AG10803 (cell line): ENCODE measurements at places on chromosomes 13 and 19.

- no peak for DNase-seq
Measured at GRCh38 chr19:1460033-1460995, 10.4 kb downstream of the APC2 start.

DNA sequence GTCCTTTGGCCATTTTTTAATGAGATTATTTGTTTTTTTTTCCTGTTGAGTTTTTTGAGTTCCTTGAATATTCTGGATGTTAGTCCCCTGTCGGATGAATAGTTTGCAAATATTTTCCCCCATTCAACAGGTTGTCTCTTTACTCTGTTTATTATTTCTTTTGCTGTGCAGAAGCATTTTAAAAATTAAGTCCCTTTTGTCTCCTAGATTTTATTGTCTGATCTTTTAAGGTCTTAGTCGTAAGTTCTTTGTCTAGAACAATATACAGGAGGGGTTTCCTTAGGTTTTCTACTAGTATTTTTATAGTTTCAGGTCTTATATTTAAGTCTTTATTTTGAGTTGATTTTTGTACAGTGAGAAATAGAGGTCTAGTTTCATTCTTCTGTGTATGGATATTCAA lies 284.4 kb downstream of the GPC6 start:
- DNase-seq, result no peak

GRCh38 chr13:55815458-55816033 lies 1325.2 kb upstream of the PRR20A start:
- no peak for DNase-seq

DNA sequence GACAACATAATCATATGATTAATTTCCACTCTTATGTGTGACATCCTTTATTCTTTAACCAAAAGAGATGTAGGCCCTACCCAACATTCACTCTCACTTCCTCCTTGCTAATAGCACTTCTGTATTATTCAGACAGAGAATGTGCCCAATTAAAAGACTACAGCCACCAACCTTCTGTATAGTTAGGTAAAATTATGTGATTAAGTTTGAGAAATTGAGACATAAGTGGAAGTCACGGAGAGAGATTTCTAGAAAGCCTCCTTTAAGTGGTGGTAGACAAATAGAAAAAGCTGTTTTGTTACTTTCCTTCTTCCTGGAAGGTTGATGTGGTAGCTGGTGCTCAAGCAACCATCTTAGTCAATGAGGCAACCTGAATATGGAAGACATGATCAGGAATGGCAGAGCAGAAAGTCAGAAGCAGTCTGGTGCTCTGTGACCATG lies 14.8 kb downstream of the EPSTI1 start:
- DNase-seq, result no peak

DNA sequence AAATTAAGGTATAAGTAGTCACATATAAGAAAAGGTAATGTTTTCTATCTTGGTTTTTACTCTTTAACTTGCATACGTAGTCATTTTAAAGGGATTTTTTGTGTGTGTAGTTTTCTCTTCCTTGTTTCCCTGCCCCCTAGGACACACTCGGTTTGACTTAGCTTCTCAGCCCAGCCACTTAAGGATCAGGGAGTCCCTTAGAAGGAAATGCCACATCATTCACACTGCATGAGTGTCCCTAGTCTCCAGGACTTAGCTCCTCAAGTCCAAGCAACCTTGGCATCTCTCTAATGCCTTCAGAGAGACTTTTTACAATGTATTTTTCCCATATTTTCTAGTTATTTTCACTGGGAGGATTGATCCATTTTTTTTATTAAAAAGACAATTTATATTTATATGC lies 1407.7 kb downstream of the EFNB2 start:
- DNase-seq, result no peak

DNA sequence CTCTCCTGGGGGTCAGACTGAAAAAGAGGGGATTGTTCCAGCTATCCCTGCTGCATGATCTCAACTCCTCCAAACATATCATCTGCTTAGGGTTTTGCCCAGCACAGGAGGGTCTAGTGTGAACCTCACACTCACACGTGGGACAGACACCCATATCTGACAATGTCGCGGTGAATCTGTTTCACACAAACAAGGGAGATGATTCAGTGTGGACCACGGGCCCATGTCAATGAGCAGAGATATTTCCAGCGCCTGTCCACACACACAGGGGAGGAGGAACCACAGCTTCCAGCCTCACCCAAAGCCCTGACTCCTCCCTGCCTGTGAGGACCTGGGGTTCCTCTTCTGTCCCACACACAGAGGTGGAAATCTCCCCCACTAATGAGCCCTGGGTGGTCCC lies 29.6 kb upstream of the KIR3DL3 start:
- DNase-seq, result no peak

DNA sequence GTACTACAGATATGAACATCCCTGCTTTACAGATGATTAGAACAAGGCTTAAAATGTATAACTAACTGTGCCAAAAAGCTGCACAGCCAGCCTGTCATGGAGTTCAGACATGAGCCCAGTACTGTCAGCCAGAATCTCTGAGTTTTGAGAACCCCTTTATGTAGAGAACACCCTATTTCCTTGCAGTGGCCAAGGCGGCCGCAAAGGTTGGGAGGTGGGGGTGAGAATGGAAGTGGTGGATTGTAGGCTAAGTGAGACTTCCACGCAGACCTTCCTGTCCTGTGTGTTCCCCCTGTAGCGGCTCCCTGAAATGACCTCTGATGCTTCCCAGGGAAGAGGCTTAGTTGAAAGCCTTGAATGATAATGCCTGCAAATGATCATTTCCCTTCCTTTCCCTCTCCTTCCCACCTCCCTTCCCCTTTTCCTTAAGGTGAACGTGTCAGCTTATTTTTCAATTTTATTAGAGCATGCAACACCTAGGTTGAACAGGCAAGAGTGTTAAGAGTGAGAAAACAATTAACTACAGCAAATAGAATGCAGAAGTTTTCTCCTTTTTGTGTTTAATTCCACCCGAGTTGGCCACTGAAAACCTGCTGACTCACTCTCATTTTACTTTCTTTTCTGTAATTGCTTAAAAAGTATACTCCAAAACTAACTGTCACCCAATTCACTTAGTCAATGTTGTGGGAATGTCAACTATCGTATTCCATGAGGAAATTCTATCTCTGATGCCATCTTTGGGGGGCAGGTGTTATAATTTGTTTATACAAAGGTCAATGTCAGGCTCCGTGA lies 167.0 kb upstream of the EDNRB start:
- DNase-seq, result no peak

DNA sequence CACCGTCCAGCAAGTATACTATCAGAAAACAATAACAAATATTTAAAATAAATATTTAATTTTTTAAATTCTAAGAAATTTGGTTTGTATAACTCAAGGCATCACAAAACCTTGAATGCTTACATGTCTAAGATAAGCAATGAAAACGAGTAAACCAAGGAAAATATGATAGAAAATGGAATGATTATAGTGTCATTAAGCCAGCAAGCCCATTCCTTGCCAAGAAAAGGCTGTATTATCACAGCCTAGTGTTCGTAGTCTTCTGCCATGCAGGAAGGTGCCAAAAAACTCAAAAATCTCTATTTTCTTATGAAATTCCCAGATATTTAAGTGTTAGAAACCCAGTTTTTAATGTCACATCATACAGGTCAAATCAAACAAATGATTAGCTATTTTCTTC lies 136.4 kb downstream of the STOML3 start:
- no peak for DNase-seq

GRCh38 chr19:40471111-40471510 lies 4.3 kb downstream of the SPTBN4 start:
- DNase-seq, result no peak

- no peak for DNase-seq
Measured at GRCh38 chr19:23312515-23312914, 62.3 kb upstream of the ZNF724 start.

DNA sequence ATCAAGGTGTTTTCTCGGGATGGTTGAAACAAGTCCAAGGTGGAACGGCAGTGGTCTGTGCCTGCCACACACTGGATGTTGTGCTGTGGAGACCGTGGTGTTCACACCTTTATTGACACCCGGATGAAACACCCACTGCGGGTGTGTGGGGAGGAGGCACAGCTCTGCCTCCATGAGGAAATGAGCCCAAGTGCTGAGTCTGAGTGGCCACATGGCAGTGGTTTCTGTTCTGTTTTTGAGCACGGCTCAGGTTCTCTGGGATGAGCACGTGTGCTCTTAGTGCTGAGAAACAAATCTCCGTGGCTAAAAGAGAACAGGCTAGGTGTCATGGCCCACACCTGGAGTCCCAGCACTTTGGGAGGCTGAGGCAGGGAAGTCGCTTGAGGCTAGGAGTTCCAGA lies 29.5 kb downstream of the UPF1 start:
- DNase-seq, result no peak

DNA sequence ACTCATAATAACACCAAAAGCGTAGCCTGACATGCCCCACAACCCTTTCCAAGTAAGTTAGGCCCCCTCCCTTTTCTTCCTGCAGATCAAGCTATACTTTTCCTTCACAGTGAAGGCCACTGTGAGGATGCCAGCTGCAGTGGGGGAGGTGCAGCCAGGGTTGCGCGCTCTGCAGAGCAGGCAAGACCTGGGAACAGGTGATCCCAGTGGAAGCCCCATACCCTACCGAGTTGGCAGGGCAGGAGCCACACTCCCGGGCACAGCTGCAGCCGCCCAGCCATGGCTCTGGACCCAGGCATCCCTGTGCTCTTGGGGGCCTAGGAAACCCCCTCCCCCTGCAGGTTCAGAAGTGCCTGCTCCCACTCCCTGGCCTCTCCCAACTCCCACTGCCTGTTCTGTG lies 18.7 kb downstream of the MTMR6 start:
- no peak for DNase-seq

- no peak for DNase-seq
Measured at GRCh38 chr19:50311723-50312635, 17.2 kb downstream of the KCNC3 start.

GRCh38 chr13:97686594-97686993 lies 252.6 kb downstream of the RAP2A start:
- DNase-seq, result no peak

DNA sequence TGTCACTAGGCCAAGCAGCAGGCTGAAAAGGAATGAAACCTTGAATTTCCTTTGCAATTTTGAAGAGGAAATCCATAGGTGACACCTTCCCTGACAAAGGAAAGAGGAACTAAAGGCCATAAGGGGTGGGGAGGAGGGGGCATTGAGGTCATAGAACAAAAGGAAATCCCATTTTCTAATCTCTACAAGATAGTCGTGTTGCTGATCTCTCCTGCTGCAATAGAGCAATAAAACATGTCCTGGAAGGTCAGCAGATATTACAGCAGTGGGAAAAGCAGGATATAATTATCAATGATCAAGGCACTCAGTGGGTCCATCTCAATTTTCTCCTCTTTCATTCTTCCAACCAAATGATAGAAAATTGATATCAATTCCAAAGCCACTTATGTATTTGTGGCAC lies 20.3 kb upstream of the RAP2A start:
- no peak for DNase-seq

DNA sequence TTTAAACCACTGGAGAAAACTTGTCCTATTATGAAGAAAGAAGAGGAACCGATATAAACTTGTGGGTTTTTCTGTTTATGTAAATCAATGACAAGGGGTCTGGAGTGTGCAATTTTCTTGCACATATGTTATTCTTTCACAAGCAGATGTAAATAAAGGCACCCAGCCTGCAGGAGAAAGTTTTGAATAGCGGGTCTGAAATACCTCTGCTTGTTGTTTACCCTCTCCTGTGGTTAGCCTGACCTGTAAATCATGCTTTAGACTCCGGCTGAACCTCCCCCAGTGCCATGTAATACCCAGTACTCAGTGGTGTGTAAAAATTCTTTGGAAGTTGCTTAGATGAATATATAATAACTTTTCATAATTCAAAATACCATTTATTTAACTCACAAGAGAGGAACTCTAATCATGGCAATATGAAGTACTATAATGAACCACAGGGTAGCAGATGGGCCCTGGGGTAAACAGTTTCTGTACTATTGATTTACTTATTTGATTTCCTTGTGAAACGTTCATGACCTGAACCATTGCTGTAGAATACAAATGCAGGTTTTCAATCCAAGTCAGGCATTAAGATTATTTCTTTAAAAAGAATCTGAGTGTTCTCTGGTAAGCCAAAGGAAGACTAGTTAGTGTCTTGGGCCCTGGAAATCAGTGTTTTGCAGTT lies 245.1 kb downstream of the LMO7 start:
- peak; percentile 42 for DNase-seq

DNA sequence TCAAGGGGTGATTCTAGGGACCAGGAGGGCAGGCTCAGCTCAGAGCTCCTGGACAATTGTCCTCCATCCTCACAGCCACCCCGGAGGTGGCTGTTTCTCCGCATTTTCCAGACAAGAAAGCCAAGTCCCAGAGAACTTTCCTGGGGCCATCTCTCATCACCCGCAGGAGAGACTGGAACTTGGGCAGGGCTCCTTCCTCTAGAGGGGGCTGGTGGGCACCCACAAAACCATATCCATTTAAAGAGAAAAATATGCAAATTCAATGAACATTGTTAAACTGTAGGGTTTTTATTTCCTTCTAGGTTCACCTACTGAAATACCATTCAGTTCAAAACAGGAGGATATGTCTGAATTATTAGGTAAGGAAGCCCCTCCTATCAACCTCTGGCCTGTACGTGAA lies 16.6 kb downstream of the SPACA7 start:
- no peak for DNase-seq

DNA sequence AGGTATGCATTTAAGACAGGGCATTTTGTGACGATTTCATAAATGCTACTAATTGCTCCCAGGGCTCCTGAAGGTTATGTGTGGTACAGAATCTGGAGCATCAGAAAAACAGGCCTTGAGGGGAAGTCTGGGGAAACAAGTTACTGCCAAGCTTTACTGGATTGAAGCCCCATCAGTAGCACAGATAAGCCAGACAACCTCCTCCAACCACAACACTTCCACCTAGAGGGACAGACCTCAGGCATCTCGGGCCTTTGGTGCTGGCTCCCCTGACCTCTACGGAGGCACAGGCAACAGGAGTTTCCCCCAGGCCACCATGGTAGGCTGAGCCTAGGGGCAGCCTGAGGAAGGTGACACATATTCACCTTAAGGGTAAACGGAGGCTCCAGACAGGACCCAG lies 54.1 kb downstream of the ABCC4 start:
- DNase-seq, result no peak

GRCh38 chr19:1000095-1000494 lies at the start of gene GRIN3B:
Gene GRIN3B (plus strand): TSS chr19:1000419. CDS start chr19:1000438, 19 bp downstream.
- DNase-seq, result peak; percentile 44

DNA sequence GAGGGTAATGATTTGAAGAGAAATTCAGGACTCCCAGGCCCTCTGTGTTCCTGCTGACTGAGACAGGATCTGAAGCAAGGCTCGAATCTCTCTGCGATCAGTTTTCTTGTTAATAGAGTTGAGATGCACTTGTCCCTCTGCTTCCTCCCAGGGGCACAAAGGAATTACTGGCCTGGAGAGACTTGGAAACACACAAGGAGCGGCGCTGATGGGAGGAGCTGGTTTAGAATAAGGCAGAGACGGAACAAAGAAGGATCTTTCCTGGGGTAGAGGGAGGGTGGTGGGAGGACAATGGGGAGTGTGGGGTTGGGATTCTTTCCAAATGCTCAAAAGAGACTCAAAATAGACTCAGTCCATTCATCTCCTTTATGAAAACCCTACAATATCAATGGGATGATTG lies 719.1 kb downstream of the UQCRFS1 start:
- DNase-seq, result no peak

DNA sequence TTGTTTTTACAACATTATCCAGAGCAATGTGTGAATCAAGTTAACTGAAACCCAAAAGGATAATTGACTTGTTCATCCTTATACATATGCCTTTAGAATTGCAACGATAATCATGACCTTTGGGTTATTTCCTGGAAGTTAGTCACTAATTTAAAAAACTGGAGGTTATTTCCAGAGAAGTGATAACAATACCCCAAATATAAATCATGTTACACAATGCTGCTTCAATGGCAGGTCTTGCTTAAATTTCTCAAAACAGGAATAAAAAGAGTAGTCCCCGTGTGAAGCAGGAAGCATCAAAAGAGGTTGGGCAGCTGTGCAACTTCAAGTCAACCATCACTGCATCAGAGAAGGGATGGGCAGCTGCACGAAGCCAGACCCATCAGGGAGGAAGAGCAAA lies 134.4 kb downstream of the EFNB2 start:
- no peak for DNase-seq
